ENCODE measurements at places on chromosomes 1 and 21. TPM values are rescaled to one million over a fixed set of nuclear protein-coding genes. Genes with fewer than 3 reads are reported as not detected.

DNA sequence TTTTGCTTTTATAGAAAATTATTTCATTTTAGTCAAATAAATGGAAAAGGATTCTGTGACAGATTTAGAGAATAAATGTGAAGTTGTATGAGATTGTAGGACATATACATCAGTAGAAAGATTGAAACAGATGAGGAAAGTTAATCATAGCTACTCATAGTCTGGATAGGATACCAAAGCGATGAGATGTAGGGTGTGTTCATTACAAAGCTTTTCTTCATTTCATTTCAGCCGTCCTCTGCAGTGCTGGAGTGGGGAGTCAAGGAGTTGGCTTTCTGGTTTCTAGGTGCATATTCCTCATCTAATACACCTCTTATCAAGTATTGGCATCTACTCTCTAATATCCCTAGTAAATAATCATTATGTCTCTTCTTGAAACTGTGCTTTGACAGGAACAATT, 149.5 kb upstream of the NEGR1 start:
- no peak for DNase-seq

The PLA2G2D gene
- not detected for total RNA-seq

- DNase-seq: no peak
Observed at GRCh38 chr1:88701275-88701674, 17.2 kb downstream of the PKN2 start.

DNA sequence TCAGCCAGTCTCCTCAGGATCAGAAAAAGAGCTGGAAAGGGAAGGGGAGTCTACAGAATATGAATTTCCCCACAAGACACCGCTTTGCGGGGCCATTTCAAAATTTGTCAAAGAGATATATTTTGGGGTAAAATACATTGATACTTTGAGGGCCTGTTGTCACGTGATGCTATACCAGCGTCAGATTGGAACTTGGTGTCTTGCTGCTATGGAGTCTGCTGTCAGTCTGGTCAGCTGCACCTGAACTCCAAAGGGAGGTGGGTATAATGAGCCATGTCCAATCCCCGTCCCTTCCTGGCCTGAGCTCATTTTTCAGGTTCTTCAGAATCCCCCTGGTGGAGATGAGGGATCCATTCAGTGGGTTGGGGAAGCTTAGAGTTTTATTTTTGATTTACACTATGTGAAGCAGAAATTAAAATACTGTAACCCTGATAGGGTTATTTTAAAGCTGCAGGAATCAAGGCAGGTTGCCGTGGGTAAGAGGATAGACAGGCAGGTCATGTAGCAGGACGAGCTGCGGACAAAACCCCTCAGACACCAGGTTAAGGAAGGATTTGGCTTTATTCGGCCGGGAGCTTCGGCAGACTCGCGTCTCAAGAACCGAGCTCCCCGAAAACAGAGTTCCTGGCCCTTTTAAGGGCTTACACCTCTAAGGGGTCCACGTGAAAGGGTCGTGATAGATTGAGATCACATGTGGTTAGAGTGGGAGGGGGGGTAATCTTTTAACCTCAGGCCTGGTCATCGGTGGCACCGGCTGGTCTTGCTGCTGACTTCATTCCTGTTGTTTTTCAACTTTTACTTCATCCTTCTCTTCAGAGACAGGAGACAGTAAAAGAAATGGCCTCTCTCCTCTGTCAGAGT, 2.2 kb upstream of the POFUT2 start:
- DNase-seq: no peak

GRCh38 chr1:153395136-153395685, 4.3 kb upstream of the S100A8 start:
- DNase-seq: no peak

- peak; percentile 78 for DNase-seq
Observed at GRCh38 chr1:39789571-39790110, 976 bp upstream of the BMP8B start.

- no peak for DNase-seq
Observed at GRCh38 chr21:44494418-44494817, 39.1 kb downstream of the LRRC3 start.

DNA sequence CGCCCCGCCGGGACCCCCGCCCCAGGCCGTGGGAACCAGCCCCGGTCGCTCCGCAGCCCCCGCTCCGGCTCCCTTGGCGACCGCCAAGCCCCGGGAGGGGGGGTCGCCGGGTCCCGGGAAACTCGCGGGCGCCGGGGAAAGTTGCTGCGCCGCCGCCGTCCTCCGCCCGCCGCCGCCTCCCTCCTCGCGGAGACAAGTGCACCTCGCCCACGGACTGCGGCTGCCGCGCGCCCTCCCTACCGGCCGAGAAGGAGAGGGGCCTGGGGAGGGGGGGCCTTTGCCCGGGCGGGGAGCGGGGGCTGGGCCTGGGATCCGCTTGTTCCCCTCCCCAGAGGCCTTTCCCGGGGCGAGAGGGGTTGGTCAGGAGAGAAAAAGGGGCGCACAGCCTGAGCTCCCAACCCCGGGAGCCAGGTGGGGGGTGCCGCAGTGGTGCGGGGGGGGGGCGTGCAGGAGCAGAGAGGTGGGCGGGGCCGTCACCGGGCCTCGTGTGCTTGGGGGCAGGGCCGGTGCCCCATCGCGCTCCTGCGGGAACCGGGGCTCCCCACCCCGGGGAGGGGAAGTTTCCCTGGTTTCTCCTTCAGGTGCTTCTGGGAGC, 592 bp downstream of the AGRN start:
- no peak for DNase-seq

GRCh38 chr1:14875524-14876509, 277.3 kb downstream of the KAZN start:
- DNase-seq: no peak

DNA sequence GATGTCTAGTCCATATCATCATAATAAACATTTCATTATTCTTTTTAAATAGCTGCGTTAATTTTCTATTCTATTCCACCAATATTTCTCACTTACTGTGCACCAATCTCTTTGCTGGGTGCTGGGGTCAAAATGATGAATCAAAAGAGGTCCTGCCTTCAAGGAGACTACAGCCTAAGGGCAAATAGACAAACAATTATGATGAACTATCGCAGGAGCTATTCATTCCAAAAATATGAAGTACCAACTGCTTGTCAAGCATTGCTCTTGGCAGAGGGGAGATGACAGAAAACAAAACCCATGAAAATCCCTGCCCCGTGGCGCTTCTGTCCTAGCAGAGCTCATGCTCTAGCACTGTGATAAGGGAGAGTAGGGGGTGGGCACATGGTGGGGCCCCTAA, 28.8 kb upstream of the SLC26A9 start:
- no peak for DNase-seq

The ZNF124 gene
- total RNA-seq: 15.5 TPM

DNA sequence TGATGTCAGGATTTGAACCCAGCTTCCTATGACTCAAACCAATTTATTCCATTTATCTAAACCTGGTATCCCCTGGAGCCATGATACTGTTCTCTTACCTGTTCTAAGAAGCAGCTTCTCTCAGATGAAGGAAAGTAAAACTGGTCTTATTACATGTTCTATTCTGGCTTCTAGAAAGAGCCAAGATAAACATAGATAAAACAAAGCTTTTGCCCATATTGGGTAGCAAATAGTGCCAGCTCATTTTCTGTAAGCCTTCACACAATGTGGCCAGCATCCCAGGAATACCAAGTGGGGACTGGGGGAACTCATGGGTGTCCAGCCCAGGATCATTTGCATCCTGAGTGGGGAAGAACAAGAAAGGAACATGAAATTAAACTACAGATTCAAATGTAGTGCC, 53.5 kb upstream of the EPHA8 start:
- DNase-seq: no peak

The OMA1 gene
- total RNA-seq: 27.2 TPM

- no peak for DNase-seq
Observed at GRCh38 chr1:205907794-205908193, 35.5 kb downstream of the SLC26A9 start.

DNA sequence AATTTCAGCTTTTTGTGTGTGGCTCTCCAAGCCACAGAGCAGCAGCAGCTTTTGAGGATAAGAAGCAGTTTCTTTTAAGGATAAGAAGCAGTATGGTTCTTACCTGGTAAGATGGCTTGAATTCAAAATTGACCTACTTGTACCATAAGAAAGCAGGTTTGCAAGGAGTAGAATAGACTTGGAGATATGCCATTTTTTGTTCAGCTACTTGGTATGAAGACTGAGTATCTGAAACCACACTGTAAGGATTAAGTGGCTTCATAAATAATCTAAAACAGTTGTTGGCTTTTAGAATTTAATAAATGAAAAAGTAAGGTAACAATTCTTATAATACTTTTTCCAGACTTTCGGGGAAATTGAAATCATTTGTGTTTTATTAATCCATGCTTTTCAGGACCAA, 74.2 kb downstream of the ATF6 start:
- DNase-seq: no peak
